ENCODE measurements at places on chromosomes 11 and 22.

DNA sequence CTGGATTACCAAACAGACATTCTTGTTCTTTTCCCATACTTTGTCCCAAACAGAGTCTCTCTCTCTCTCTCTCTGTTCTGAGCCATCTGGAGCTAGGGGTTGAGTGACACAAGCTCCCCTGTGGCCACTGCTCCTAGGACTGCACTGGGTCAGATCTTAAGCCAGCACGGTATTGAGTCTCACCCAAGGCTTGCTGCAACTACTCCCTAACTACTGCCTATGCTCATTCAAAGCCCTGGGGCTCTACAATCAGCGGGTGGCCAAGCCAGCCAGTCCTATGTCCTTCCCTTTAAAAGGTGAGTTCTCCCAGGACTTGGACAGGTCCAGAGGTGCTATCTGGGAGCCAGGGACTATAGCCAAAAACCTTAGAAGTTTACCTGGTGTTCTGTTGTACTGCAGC is 385.6 kb downstream of the CNTN5 start:
- DNase-seq = no peak

- no peak for DNase-seq
Observed at GRCh38 chr11:122642472-122642922, 13.0 kb upstream of the UBASH3B start.

DNA sequence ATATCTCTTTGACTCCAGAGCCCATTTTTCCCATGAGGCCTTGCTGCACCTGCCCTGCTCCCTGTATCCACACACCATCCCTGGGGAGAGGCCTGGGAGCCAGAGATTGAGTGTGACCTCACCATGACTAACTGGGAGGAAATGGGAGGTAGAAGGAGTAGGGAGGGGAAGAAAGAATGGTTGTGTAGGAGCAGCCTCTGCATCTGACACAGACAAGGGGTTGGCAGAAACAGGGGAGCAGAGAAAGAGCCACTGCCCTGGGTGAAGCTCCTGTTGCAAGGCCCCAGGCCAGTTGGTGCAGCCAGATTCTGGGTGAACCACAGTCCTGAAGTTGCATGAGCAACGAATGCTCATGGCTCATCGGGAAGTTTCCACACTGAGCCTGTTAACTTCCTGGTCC is 32.4 kb downstream of the POU2F3 start:
- no peak for DNase-seq

DNA sequence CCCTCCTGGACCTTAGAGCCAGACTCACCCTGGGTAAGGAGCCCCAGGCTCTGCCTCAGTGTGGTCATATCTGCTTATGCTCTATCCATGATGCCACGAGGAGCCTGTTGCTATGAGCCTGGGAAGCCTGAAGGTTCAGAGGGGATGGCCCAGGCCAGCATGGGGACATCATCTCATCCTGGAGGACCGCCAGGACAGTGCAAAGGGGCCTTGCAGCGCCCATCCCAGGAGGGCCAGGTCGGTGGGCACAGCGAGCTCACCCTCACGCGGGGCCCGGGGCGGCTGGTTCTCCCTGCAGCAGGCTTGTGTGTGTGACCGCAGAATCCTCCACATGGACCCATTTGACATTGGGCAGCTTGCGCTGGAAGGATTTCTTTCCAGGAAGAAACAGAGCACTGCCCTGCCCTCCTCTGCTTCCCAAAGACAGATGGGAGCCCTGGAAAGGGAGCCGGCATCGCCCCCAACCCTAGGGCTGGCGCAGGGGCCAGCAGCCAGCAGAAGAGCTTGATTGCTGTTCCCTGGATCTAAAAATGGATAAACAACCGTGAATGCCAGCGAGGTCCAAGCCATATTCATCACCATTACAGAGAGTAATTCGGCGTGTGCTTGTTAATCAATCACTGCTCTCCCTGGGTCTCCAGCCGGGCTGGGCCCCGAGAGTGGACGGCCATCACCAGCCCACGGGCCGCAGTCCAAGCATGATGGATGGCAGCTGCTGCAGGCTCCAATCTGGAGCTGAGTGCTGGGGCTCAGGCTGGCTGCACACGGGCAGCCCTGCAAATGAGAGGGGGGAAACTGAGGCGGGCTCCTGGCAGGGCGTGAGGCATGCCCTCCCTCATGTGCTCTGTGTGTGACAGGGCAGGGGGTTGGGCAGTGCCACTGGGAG is 739.7 kb downstream of the BRD1 start:
- no peak for DNase-seq

DNA sequence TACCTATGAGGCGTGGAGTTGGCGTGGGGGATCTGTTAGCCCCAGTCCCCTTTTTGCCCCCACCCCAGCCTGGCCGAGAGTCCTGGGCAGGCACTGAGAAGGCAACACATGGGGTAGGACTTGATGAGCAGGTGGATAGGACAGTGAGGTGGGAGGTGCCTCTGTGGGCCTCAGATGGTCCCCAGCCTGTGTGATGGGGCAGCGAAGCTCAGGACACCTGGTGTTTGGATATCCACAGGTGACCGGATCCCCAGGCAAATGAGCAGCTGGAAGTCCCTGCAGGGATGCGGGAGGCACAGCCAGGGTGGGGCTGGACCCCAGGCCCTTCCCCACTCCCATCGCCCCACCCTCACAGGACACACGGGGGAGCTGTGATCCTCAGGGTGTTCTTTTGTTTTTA is 9.7 kb downstream of the FBLN1 start:
- no peak for DNase-seq

DNA sequence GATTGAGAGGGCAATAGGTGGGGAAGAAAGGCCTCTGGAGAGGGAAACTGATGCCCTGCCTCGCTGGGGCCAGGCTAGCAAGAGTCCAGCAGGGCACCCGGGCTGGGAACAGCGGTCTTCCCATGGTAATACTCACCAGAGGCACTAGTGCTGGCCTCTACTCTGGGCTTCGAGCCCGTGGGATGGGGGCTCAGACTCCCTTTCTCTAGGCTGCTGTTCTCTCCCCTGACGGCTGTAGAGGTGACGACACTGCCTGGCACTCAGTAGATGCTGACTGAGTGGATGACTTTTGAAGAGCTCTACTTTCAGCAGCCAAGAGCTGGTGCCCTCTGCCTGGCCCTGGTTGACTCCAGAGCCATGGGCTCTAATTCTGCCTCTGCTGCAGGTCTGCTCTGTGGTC is 818 bp upstream of the C1QTNF4 start:
- DNase-seq = no peak

GRCh38 chr11:57325735-57326048 is 940 bp upstream of the TNKS1BP1 start:
- DNase-seq = no peak

GRCh38 chr11:113376156-113376555 is 11.4 kb upstream of the ANKK1 start:
- DNase-seq = no peak

GRCh38 chr11:1231396-1232020 is 8.6 kb downstream of the MUC5B start:
- DNase-seq = no peak

DNA sequence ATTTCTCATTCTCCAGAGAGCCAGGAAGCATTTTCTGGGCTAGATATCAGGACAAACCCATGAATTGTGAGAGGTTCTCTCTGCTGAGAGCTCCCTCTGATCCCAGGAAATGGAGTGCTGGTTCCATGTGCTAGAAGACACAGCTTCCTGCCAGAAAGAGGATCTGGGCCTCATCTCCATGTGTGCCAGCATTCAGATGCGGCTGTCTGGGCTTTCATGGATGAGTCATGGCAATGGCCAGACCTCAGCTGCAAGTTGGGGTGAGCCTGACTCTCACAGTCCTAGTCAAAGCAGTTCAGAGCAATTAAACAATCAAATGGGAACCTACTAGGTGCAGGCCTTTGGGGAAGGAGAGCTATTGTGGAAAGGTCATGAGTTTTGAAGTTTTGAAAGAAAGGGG is 82.3 kb upstream of the EED start:
- DNase-seq = no peak

DNA sequence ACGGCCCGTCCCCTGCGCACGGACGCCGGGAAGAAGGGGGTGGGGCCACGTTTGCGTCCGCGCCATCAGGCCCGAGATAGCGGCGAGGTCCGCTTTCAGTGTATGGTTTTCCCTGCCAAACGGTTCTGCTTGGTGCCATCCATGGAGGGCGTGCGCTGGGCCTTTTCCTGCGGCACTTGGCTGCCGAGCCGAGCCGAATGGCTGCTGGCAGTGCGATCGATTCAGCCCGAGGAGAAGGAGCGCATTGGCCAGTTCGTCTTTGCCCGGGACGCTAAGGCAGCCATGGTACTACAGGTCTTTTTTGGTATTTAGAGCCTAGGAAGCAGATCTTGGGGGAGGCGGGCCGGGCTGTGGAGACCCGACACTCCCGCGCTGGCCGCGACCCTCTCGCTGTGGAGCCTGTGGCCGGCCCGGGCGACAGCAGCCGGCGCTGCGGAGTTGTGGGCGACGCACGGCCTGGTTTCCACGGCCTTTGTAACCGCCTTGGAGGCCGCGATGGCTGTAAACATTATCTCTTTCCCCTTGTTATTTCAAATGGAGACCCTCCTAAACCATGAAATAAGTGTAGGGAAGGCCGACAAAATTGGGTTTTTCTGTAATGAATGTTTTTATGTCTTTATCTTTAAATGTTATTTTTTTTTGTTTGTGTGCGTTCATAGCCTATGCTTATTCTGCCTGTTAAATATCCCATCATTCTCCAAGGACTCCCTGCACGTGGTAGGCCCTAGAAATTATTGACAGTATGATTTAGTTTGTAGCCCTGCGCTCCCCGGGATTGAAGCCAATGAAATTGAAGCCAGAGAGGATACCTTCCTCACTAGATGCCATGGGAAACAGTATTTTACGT is at the start of gene AASDHPPT:
TSS of gene AASDHPPT (plus strand) at position 54 of the 847 bp plus-strand sequence. CDS start at position 103, 49 bp downstream.
- no peak for DNase-seq

DNA sequence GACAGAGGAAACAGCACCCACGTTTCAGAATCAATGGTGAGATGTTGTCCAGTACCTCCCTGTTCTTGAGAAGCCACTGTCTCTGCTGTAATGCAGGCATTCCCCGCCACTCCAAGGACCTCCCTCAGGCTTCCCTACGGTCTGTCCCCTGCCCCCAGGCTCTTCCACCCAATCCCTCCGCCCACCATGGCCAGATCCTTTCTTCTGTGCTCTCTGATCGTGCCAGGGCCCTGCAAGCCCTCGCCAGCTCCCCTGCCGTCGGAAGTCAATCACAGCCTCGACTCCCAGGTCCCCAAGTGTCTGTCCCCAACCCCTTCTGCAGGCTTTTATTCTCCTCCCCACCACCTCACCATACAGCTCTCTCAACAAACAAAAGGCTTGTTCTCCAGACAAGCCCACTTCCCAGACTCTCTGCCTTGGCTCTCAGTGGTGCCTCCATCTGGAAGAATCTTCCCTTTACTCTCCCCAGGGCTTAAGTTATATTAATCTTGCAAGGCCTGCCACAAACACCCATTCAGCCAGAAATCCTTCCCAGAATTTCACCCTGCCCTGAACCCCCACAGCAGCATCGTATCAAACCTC is 13.7 kb downstream of the SCN4B start:
- no peak for DNase-seq

DNA sequence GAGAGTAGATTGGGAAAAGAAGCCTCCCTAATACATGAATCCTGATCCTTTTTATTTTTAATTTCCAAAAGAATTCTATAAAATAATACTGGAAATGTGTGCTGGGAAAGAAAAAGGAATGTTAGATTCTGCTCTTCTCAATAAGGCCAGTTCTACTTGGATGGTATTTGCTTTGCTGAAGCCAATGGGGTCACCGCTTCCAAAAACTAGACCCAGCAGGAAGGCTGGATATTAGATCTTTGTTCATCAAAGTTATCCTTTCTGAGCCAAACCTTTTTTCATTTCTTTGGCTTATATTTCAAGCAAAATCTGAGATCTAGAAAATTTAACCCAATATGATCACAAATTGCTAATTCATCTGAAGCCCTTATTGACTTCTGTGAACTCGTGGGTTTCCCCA is 41.4 kb downstream of the SCUBE2 start:
- DNase-seq = no peak

GRCh38 chr11:14240221-14240620 is 118.8 kb downstream of the RRAS2 start:
- no peak for DNase-seq

DNA sequence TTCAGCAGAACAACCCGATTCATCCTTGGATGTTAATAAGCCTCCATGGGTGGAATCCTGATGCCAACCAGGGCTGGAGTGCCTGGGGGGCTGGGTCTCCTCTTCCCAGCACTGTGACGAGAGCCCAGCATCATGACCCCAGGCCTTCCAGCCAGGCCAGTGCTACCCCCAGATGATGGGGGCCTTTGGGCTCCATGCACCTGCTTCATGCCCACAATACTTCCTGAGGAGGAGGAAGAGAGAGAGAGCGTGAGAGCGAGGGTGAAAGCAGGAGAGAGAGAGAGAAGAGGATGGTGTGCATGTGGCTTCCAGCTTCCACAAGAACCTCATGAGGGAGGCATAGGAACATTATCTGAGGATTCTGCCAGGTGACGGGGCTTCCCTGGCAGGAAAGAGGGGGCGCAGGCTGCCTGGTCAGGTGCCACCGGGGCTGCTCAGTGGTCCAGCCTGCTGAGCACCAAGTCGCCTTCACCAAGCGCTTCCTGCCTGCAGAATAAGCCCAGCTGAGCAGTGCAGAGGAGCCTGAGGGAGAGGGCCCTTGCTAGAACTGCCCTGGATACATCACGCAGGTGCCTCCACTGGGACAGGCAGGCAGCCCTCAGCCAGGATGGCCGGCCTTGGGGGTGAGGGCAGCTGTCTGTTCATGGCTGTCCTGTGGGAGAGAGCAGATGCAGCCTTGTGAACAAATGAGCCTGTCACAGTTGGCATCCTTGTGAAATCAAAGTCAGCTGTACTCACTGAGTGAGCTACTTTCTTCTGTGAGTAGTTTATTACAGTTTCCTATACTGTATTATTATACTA is 243.3 kb upstream of the B3GAT1 start:
- DNase-seq = no peak

DNA sequence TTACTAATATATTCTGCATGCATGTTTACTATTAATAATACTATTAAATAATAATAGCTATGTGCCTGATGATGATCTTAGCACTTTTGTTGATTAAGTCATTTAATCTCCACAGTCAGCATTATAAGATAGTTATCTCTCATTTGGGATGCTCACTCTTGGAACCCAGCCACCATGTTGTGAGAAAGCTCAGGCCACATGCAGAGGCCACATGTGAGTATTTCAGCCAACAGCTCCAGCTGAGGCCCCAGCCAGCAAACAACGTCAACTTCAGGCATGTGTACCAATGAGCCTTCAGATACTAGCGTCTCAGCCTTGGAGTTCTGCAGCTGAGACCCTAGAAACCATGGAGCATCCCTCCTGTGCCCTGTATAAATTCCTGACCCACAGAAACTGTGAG is 798.1 kb upstream of the LRRC4C start:
- no peak for DNase-seq

GRCh38 chr22:41458161-41458728 is 10.2 kb downstream of the PHF5A start:
- DNase-seq = no peak

GRCh38 chr22:29310863-29311339 is 4.5 kb downstream of the GAS2L1 start:
- peak; percentile 80 for DNase-seq

DNA sequence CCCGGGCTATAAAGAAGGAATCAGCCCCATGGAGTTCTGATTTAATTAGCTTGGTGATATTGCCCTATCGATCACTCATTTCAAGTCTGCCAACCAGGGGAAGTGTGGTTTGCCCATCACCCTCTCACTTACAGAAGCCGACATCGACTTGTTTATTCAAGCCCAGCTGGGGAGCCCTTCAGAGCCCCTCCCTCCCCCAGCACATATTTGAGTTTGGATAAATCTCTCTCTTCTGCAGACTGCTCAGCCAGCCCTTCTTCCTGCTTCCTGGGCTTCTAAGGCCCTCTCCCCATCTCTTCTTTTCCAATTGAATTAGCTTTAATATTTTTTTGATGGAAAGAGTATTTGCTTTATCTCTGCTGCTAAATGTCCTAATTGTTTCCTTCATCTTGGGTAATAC is 299.0 kb downstream of the MIAT start:
- DNase-seq = no peak

Measured in WTC11 (cell line).